ENCODE measurements at places on chromosomes 7 and 10.

- no peak for DNase-seq
Measured at GRCh38 chr7:77565917-77566316, 28.8 kb downstream of the PTPN12 start.

GRCh38 chr7:69951458-69951857 lies 353.2 kb downstream of the AUTS2 start:
- no peak for DNase-seq

GRCh38 chr10:60646966-60647796 lies 131.1 kb upstream of the CDK1 start:
- peak; percentile 44 for DNase-seq

- DNase-seq: no peak
Measured at GRCh38 chr7:92850516-92850915, 14.1 kb upstream of the CDK6 start.

DNA sequence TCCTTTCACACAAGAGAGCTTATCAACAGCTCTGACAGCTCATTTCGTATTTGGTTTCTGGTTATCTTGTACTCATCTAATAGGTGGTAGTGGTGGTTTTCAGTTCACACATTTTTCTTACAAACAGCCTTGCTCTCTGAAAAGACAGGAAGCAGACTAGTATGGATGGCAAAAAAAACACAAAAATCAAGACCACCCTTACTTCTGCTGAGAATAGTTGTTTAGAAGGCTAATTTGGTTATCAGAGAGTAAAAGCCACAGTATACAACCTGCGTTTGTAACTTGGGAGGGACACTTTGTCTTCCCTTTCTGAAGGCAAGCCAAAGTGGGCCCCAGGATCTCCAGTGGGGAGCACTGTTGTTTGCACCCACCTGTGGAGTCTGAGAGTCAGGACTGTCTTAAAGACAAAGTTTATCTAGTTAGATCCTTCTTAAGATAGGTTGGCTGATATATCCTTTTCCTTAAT lies 68.0 kb downstream of the PIP4K2A start:
- no peak for DNase-seq

DNA sequence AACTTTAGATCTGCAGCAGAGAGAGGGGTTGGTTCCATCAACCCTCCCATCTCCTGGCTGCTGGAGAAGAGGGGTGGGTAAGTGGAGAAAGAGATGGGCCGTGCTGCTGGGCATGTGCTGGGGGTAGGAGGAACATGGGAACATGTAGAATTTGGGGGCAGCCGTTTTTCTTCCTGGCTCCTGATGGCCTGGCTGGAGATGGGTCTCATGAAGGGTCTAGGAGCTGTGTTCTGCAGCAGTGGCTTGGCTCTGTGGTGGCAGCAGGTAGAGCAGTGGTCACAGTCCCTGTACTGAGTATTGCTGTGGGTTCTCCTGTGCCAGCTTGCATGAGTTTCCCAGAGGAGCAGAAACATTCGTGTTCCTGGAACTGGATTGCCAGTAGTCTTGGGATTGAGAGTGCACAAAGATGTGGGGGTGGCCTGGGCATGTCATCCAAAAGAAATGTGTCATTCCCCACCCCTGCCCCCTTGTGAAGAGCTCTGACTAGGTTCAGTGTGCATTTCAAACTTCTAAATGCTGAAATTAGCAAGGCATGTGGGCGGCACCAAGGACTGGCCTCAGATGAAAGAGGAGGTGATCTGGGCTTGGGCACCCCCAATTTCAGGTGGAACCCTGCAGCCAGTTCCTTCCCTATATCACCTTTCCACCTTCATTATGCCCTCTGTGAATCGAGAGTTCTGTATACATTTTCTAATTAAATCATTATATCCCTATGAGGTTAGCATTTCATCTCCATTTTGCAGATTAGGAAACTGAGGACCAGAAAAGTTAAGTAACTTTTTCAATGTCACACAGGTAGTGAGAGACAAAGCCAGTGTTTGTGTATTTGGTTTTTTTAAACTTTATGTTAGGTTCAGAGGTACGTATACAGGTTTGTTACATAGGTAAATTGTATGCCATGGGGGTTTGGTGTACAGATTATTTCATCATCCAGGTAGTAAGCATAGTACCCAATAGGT lies 2.1 kb downstream of the CHST3 start:
- no peak for DNase-seq

Measured in memory B cell (primary cell).